ENCODE measurements at places on chromosomes 13 and 19.

DNA sequence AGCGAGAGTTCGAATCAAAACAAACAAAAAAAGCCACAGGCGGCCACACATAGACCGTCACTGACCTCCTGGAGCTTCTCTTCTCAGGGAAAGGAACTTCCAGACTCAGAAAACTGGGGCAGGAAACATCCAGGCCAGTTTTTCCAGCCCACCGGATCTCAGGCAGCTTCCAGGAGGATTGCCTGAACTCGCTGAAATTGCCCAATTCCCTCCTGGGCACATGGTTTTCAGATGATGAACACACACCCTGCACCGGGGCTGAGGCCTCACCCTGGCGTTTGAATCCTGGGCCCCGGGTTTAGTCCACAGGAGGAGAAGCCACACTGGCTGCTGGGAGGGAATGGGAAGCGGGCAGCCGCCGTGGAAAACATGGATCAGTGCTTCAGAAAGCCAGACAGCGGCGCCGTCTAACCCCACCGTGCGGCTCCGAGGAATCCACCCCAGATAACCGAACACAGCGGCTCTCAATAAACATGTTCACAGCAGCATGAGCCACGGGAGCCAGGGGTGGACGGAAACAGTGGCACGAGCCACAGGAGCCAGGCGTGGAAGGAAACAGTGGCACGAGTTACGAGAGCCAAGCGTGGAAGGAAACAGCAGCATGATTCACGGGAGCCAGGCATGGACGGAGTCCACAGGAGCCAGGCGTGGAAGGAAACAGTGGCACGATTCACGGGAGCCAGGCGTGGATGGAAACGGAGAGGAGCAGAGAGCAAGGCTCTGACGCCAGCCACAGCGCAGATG, 18.2 kb upstream of the PTBP1 start:
- no peak for DNase-seq

- no peak for DNase-seq
Measured at GRCh38 chr19:7955696-7956095, 12.2 kb upstream of the TIMM44 start.

GRCh38 chr13:80050252-80050651, 290.7 kb downstream of the SPRY2 start:
- no peak for DNase-seq

DNA sequence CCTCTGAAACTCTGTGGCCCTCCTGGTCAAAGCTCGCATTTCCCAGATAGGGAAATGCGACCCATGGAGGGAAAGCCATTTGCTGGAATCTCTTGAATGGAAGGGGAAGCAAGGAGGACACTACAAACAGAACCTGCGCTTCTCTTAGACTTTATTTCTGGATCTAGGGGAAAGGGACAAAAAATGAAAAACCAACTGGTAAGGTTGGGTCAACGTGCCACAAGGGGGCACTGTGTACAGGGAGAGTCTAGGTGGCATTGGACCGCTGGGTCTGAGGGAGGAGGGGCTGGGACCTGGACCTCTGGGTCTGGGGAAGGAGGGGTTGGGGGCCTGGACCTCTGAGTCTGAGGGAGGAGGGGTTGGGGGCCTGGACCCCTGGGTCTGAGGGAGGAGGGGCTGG, 5.0 kb downstream of the KLK4 start:
- DNase-seq = peak; percentile 57

DNA sequence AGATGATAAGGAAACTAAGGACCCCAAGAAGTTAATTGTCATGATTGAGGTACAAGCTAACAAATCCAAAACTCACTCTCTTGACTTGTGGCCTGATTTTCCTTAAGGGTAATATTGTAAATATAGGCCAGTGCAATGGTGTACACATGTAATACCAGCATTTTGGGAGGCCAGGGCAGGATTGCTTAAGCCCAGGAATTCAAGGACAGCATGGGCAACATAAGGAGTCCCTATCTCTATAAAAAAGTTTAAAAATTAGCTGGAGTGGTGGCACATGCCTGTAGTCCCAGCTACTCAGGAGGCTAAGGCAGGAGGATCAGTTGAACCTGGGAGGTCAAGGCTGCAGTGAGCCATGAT, 28.7 kb upstream of the GARRE1 start:
- DNase-seq = no peak
